ENCODE measurements at places on chromosomes 5 and 9. TPM values are rescaled to one million over a fixed set of nuclear protein-coding genes. Genes with fewer than 3 reads are reported as not detected.

PCA3 gene
- under 0.01 TPM for total RNA-seq

CYLC2 gene
- not detected for total RNA-seq

PLAC8L1 gene
- total RNA-seq = not detected

LHX6 gene
- 27.4 TPM for total RNA-seq

CMBL gene
- 6.3 TPM for total RNA-seq

PCDHB12 gene
- 0.68 TPM for total RNA-seq

OR1Q1 gene
- total RNA-seq = not detected

FAT2 gene
- total RNA-seq = under 0.01 TPM

PROB1 gene
- total RNA-seq = 6.1 TPM

TMEFF1 gene
- total RNA-seq = 9.2 TPM

ADGRD2 gene
- not detected for total RNA-seq

C7 gene
- under 0.01 TPM for total RNA-seq

NR2F1 gene
- 98.7 TPM for total RNA-seq

TMEM252 gene
- total RNA-seq = not detected

PFN3 gene
- not detected for total RNA-seq

LHX2 gene
- not detected for total RNA-seq

GPSM1 gene
- 37.1 TPM for total RNA-seq

SAXO1 gene
- total RNA-seq = not detected

COL5A1 gene
- 8.0 TPM for total RNA-seq

HSPB3 gene
- not detected for total RNA-seq

SLC36A3 gene
- total RNA-seq = not detected

SHOC1 gene
- not detected for total RNA-seq

RAD23B gene
- total RNA-seq = 75.0 TPM

PTGS1 gene
- total RNA-seq = 2.7 TPM

Measured in dermis blood vessel endothelial cell (primary cell).